Activated naive CD4-positive, alpha-beta T cell (primary cell): ENCODE measurements at places on chromosomes 7 and 10.

DNA sequence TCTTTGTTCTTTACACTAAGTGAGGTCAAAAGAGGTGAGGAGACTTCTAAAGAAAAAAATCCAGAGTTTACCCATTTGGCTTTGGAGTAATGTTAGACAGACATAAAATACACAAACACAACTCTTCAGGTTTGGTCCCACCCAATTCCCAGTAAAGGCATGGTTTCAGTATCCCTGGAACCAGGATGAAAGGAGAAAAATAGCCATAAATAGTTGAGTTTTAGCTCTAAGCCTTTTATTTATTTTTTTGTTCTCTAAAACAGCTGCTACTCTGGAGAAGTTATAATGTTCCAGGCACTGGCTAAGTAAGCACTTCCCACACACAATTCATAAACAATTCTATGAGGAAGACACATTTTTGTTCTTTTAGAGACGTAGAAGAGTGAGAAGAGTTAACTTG, 4.0 kb downstream of the ABCB1 start:
- DNase-seq: no peak

- no peak for DNase-seq
Measured at GRCh38 chr10:8238986-8239385, 184.5 kb downstream of the GATA3 start.

DNA sequence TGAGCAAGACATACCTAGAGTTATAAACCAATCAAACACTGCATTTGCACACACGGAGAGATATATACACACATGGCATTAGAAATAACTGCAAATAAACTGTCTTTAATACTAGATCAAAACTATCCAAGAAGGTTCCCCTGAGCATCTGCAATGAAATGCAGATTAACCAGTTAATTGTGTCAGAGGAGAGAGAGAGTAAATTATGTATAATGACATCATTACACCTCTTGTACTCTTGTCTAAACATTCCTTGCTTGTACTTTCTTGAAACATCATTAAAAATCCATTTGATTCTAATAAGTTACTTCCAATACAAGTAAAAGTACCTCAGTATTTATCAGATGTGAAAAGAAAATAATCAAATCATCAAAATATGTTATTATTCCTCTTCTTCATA, 932 bp downstream of the ANKRD22 start:
- no peak for DNase-seq

GRCh38 chr7:117862378-117862777, 10.9 kb downstream of the CTTNBP2 start:
- DNase-seq: no peak

GRCh38 chr10:683448-684071, 5.9 kb downstream of the DIP2C start:
- DNase-seq: no peak

- no peak for DNase-seq
Measured at GRCh38 chr10:88165849-88166271, 302.4 kb downstream of the PTEN start.

DNA sequence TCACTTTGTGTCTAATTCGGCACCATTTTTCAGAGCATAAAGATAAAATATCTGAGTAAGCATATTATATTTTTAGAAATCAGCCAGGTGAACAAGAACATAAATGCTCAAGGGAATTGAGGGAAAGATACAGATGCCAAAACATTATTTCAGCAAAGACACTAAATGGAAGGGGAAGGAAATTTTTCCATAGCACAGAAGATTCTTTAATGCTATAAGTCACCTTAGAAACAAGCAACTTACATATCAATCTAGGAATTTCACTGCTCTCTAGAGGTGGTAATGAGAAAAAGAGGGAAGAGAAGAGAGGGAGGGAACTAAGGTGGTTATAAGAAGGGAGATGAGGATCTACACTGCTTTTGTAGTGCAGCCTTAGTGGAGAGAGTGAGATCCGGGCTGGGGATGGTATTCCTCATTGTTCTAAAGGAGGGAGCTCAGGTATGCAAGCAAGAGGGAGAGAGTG, 20.4 kb downstream of the ZNF365 start:
- no peak for DNase-seq

- DNase-seq: no peak
Measured at GRCh38 chr10:49696311-49696710, 16.9 kb downstream of the C10orf53 start.

DNA sequence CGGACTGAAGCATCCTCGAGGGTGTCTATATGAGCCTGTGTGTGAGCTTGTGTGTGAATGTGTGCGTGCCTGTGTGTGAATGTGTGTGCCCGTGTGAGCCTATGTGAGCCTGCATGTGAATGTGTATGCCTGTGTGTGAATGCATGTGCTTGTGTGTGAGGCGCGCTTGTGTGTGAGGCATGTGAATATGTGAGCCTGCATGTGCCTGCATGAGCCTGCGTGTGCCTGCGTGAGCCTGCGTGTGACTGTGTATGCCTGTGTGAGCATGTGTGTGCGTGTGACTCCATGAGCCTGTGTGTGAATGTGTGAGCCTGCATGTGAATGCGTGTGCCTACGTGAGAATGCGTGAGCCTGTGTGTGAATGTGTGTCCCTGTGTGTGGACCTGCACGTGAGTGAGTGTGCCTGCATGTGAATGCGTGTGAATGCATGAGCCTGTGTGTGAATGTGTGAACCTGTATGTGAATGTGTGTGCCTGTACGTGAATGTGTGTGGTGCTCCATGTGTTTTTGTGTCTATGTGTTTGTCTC, 33.4 kb downstream of the PDGFA start:
- no peak for DNase-seq

- no peak for DNase-seq
Measured at GRCh38 chr7:29812185-29812876, 6.0 kb downstream of the WIPF3 start.

GRCh38 chr7:84704380-84704779, 482.5 kb downstream of the SEMA3D start:
- no peak for DNase-seq

- no peak for DNase-seq
Measured at GRCh38 chr10:96719850-96720421, 378 bp downstream of the PIK3AP1 start.

- no peak for DNase-seq
Measured at GRCh38 chr10:26573674-26574073, 123.8 kb upstream of the PDSS1 start.

- DNase-seq: no peak
Measured at GRCh38 chr10:110822712-110823311, 48.9 kb upstream of the PDCD4 start.

DNA sequence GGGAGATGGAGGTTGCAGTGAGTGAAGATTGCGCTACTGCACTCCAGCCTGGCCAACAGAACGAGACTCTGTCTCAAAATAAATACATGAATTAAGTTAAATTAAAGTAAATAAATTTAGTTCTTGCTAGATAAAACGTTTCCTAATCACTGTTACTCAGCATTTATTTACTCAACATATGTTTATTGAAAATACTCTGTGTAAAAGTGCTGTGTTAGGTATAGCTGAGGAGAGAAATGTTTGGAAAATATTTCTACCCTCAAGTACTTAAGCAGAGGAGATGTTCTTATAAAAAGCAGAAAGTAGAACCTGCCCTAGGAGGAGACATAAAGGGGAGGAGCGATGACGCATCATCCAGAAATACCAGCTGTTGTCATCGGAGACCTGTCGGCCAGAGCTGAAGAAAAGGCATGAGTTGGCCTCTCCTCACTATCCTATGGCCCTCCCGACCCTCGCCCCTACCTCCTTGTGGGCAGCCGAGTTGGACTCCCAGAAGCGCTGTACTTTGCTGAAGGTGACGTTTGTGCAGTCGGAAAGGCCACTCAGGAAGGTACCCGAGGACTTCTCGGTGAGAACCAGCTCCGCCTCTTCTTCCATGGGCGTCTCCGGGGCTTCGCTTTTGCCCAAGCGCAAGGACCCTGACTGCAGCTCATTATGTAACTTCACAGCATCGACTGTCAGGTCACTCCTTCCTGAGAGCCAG, 1.1 kb downstream of the RRP12 start:
- no peak for DNase-seq

DNA sequence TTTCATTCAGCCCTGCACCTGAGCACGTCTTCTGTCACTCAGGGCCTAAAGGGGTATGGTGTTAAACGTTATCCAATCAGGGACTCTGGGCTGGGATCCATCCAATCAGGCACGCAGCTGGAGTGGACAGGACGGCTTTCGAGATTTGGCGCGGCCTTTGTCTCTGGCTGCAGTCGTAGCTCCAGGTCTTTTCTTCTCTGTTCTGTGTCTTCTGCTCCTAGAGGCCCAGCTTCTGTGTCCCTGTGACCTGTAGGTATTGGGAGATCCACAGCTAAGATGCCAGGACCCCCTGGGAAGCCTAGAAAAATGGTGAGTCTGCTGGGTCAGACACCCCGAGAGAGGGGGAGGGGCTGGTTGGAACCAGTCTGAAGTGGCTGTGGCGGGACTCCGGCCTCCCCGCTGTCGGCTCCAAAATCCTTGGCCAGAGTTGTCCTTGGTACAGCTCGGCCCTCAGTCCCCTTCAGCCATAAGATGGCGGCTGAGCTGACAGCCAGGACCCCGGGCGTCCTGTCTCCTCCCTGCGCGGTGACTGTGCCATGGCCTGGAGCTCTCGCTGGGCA, 11.7 kb upstream of the ZNF680 start:
- DNase-seq: no peak

- no peak for DNase-seq
Measured at GRCh38 chr7:148567524-148567923, 23.0 kb upstream of the C7orf33 start.

DNA sequence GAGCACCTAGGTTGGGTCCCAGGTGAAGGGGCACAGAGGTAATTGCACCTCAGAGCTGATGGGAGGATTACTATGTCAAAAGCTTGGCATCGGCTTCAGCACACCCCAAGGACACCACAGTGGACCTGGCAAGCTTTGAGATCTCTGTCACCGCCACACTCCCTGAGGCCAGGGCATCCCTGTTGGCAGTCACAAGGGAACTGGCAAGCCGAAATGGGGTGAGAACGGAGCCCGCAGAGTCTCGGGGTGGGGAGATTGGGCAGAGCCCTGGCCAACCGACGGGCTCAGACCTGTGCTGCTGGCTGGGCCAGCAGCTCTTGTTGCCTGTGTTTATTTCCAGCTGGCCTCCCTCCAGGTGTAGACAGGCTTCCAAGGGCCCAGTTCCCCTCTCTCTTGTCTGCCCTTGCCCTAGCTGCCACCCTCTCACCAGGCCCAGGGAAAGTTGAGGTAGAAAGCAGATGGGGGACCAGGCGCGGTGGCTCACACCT, 2.5 kb downstream of the HSPB1 start:
- DNase-seq: no peak

GRCh38 chr10:132377326-132377725, 19.7 kb upstream of the PWWP2B start:
- DNase-seq: no peak

- no peak for DNase-seq
Measured at GRCh38 chr7:117138981-117139380, 183.9 kb downstream of the WNT2 start.

DNA sequence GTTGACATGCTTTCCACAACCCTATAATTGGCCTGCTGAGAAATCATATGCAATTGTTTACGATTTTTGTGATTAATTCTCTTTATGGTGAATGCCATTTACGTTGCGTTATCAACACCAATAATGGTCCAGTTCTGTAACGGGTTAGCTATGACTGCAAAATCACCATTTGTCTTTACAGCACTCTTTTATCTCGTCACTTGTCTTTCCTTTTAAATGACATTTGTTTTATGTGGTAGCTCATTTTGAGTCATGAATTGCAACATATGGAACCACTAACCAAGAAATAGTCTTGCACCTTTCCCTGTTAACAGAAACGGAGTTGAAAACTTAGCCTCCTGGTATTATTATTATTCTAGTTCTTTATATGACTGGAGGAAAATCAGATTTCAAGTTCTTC, 3.1 kb upstream of the KIAA1217 start:
- DNase-seq: no peak

DNA sequence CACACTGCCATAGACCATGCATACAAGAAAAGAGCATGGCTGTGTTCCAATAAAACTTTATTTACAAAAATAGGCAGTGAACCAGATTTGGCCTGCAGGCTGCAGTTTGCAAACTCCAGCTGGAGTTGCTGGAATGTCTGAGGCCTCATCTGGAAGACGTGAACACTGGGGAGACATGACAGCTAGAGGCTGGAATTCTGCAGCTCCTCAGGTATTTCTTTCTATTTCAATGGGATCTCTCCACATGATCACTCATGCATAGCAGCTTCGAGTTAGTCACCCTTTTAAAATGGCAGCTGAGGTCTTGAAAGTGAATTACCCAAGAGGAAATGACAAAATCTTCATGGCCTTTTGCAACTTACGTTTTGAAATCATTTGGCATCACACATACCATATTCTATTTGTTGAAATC, 52.6 kb upstream of the BET1 start:
- DNase-seq: no peak

DNA sequence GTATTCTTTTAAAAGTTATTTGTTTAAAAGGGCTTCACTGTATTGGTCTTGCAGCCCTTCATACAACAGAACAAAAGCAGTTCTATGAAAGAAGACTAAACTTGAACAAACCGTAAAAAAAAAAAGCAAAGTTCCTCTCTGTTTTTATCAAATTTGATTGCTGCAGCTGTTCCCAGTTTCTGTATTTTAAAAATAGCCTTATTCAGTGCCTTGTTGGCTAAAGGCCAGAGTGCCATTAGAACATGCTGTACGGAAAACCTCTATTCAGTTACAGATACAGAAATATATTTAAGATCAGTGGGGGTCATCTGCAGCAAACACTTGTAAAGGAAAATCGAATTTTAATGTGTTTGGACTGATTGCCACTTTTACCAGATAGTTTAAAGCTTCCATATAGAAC, 207.8 kb upstream of the ETV1 start:
- no peak for DNase-seq

DNA sequence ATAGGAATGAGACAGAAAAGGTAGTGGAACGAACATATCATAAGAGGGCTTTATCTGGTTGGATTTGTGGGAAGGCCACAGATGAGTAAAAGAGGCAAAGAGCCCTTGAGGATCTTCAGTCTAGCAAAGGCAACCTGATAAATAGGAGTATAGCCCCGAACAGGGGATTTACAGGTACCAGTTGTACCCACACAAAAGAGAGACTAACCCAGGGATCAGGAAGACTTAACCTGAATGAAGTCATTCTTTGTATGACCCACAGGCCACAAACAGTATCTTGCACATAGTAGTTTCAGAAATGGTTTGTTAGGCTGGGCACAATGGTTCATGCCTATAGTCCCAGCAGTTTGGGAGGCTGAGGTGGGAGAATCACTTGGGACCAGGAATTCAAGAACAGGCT, 208.2 kb downstream of the ARHGAP21 start:
- DNase-seq: no peak

DNA sequence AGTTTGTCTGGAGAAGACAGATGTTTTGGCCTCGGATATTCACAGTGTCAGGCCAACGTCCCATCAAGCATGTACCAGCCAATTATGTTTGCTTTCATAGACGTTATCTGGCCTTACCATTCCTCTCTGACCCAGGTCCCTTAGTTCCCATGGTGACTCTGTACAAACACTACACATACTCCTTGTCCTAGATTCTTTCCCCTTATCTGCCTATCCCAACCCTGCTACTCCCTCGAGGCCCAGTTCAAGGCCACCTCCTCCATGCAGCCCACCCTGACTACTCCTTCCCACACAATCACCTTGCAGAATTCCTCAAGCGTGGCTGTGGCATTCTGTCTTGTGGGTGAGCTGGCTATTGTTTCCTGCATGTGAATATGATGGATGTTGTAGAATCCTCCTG, 155.2 kb downstream of the PRKAG2 start:
- DNase-seq: no peak
